Psoas muscle (tissue), 8 donors: ENCODE measurements at places on chromosomes 1 and 21. TPM values are rescaled to one million over a fixed set of nuclear protein-coding genes. Genes with fewer than 3 reads are reported as not detected.

GRCh38 chr1:167168424-167168823 is 52.3 kb upstream of the POU2F1 start:
- no peak for DNase-seq

RXFP4 gene
- not detected for total RNA-seq

ANKRD65 gene
- total RNA-seq: 3.6 TPM

DNA sequence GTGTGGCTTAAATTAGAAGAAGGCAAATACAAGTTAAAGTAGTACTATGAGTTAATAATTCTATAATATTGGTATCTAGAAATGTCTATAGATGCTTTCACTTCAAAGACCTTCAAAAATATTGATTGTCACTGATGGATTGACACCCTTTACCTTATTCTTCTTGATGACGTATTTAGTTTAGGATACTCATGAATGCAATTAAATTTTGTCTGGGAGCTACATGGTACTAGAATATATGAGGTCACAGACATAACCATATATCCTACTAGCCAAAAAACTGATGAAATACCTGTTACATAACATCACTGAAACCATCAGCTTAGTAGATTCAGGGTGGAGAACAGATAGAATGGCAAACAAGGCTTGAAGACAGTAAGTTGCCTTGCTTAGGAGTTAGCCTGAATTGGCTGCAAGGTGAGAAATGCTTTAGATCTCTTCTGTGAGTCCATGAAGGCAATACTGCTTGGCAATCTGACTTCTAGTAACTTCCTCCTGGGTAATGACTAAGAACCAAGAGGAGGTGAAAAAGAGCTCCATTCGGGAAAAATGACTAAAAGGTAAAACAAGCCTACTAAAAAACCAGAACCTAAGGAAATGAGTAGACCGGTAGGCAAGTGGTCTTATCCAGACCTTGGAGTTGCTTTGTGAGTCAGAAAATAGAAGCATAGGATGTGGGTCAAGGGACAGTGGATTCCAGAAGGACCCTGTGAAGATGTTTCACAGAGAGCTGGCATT is 16.9 kb upstream of the ARHGAP29 start:
- no peak for DNase-seq

RIPPLY3 gene
- not detected for total RNA-seq

LCE1F gene
- total RNA-seq: not detected

ABCG1 gene
- total RNA-seq: 35.8 TPM

DNA sequence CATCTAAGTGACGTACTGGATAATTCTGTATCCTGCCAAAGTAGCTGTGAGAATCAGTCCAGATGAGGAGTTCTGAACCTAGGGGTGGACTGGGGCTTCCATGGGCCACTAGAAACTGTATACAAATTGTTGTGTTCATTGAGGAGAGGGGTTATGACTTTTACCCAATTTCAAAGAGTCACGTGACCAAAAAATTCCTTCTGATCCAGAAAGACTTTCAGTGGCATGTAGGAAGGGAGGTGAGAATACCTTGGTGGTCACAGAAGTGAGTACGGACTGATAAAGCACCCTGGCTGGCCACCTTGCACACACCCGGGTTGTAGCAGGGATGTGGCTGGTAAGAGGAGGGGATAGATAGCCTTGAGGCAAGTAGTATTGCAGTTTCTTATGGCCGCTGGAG is 60.4 kb downstream of the BCAR3 start:
- DNase-seq: no peak

RBM11 gene
- total RNA-seq: not detected

- DNase-seq: no peak
Measured at GRCh38 chr1:153389401-153389800, 1.5 kb downstream of the S100A8 start.

- no peak for DNase-seq
Measured at GRCh38 chr1:183633676-183634343, 1.8 kb downstream of the ARPC5 start.

ICOSLG gene
- total RNA-seq: 3.6 TPM

AKNAD1 gene
- 0.47 TPM for total RNA-seq
